Adrenal gland (tissue), 19 donors: ENCODE measurements at places on chromosomes 1 and 21. TPM values are rescaled to one million over a fixed set of nuclear protein-coding genes. Genes with fewer than 3 reads are reported as not detected.

C1orf115 gene
- 7.7 TPM for polyA plus RNA-seq

DNA sequence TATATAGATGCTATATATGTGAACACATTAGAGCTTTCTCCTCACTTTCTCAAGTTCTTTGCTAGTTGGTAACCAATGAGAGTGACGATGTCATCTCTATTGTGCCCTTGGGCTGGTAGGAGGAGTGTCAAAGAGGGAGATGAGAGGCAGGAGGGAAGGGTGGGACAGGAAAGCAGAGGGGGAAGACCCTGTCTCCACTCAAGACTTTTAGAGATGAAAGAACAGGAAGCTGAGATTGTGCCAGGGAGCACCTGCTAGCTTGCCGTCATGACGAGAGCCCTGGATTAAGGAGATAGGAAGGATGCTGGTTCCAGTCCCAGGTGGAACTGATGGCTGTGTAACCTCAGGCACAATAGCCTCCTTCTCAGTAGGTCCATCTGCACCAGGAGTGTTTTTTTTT, 16.7 kb downstream of the CNR2 start:
- no peaks in the 10 kb centered on the region for H3K27me3 ChIP-seq
- no peak overlapping the region for H3K27ac ChIP-seq
- no peaks in the 10 kb centered on the region for H3K36me3 ChIP-seq
- no peak overlapping the region for H3K4me3 ChIP-seq
- DNase-seq = no peak

DNA sequence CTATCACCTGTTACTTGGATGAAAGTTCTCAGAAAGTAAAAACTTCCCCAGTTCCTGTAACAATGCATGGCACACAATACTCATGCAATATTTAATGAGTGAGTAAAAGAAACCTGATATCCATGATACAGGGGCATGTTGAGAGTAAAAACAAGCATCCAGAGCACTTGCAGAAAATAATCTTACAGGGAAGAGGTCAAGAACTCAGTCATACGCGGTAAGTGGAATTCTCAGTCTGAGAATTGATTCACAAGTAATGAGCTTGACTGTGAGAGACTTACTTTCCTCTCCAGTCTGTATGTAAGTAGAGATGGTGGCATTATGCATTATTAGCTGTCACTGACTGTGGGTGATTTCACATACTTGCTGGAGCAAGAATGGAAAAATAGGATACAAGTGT, 976.9 kb downstream of the BRINP3 start:
- H3K27ac ChIP-seq = no peak overlapping the region
- DNase-seq = no peak
- H3K36me3 ChIP-seq = no peaks in the 10 kb centered on the region
- H3K27me3 ChIP-seq = no peaks in the 10 kb centered on the region
- no peak overlapping the region for H3K4me3 ChIP-seq

DNA sequence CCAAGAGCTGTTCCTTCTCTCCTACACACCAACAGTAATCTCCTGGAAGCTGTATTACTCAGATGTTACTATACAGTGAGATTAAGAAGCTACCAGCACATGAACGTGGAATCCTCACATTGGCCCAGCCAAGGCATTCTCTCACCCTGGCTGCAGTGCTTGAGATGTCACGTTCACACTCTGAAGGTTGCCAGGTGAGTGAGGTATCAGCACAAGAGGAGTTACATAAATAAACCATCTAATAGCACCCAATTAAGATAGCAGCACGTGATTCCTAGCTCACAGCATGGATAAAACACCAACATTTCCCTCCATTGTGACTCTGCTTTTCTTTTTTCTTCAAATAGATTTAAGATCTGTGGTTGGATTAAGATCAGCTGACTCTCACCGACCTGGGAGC, 182.8 kb downstream of the PLPP3 start:
- H3K4me3 ChIP-seq = no peak overlapping the region
- H3K27ac ChIP-seq = no peak overlapping the region
- no peaks in the 10 kb centered on the region for H3K36me3 ChIP-seq
- no peaks in the 10 kb centered on the region for H3K4me1 ChIP-seq
- no peaks in the 10 kb centered on the region for H3K27me3 ChIP-seq

DNA sequence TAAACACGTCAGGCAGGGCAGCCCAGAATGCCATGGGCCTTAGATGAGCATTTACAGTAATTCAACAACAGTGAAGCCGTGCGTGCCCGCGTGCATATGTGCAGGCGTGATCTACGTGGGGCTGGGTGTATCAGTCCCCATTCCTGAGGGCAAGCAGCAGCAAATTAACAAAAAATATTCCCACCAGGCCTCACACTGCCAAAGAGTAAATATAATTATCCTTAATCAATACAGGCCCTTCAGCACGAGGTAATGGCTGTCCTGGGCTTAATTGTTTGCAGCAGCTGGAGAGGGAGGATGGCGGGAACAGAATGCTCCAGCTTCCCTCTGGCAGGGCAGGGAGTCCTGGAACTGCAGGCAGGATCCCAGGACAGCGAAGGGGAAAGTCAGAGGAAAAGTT, 91.8 kb downstream of the DDX20 start:
- H3K4me3 ChIP-seq = no peak overlapping the region
- no peak overlapping the region for H3K27ac ChIP-seq
- H3K36me3 ChIP-seq = no peaks in the 10 kb centered on the region
- H3K4me1 ChIP-seq = no peaks in the 10 kb centered on the region
- no peak for DNase-seq

UBIAD1 gene
- 4.5 TPM for polyA plus RNA-seq

GCSAML gene
- polyA plus RNA-seq = not detected

CNKSR1 gene
- polyA plus RNA-seq = 1.5 TPM

GRCh38 chr1:168243636-168244212, 17.9 kb downstream of the SFT2D2 start:
- H3K4me3 ChIP-seq = no peak overlapping the region
- no peak overlapping the region for H3K27ac ChIP-seq
- H3K36me3 ChIP-seq = peaks cover 8% of the 10 kb centered on the region
- DNase-seq = no peak

DNA sequence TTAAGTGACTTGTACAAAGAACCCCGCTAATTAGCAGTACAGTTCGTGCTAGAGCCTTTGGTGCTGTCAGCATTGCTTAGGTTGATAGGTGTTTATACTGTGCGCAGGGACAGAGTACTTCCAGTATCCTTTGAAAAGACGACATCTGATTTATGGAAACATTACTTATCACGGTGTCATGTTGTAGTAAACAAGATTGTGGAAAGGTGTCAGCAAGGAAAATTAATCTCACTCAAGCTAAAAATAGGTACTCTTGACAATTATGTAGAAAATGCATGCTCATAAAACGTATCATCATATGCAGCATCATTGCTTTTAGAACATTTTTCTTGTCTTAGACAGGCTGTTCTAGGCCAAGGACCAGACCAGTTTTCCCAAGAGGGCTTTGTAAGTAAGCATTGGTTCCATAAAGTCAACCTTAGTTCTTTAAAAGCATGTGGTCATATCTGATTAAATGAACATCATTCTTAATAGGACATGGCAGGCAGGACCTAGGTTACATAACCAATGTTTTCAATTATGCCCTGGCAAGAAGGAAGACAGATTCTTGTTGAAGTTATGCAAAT, 33.0 kb downstream of the SH3BGR start:
- no peak for DNase-seq
- no peak overlapping the region for H3K4me3 ChIP-seq
- no peaks in the 10 kb centered on the region for H3K36me3 ChIP-seq
- no peaks in the 10 kb centered on the region for H3K27me3 ChIP-seq
- H3K27ac ChIP-seq = peak overlapping the region; percentile 30
- peaks cover 27% of the 10 kb centered on the region for H3K4me1 ChIP-seq

TMPRSS15 gene
- polyA plus RNA-seq = not detected

DENND2C gene
- polyA plus RNA-seq = 1.4 TPM

C1QB gene
- polyA plus RNA-seq = 136 TPM

DNA sequence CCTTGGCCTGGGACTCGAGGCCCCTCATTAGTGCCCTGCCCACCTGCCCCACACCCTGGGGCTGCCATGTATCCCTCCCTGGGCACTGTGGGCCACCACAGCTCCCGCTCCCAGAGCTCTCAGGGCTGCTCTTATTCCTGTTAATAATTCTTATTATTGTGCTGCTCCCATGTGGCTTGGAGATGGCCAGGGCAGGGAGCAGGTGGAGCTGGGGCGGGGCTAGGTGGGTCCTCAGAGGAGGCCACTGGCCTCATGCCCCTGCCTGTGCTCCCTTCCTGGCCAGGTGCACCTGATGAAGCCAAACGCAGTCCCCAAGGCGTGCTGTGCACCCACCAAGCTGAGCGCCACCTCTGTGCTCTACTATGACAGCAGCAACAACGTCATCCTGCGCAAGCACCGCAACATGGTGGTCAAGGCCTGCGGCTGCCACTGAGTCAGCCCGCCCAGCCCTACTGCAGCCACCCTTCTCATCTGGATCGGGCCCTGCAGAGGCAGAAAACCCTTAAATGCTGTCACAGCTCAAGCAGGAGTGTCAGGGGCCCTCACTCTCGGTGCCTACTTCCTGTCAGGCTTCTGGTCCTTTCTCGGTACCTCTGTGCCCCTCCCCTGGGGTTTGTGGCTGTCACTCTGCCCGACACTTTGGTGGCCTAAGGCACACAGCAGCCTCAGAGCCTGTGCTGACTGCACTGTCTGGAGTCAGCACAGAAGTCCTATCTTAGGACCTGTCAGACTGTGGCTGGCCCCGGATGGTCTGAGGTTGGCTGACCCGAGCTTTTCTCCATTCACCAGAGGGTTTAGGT, 34.1 kb downstream of the BMP8A start:
- no peaks in the 10 kb centered on the region for H3K27me3 ChIP-seq
- DNase-seq = no peak
- no peak overlapping the region for H3K27ac ChIP-seq
- no peaks in the 10 kb centered on the region for H3K4me1 ChIP-seq

GRCh38 chr1:235725434-235725833, 75.8 kb upstream of the GNG4 start:
- no peak overlapping the region for H3K27ac ChIP-seq
- no peak overlapping the region for H3K4me3 ChIP-seq
- no peaks in the 10 kb centered on the region for H3K36me3 ChIP-seq
